ENCODE measurements at places on chromosomes 7 and 10. TPM values are rescaled to one million over a fixed set of nuclear protein-coding genes. Genes with fewer than 3 reads are reported as not detected.

Gene TRIL
- total RNA-seq, result not detected

Gene LRRC18
- total RNA-seq, result not detected

Gene FXYD4
- total RNA-seq, result not detected

- no peak overlapping the region for H3K27ac ChIP-seq
- H3K36me3 ChIP-seq, result no peaks in the 10 kb centered on the region
- peaks cover 34% of the 10 kb centered on the region for H3K27me3 ChIP-seq
- peaks cover 10% of the 10 kb centered on the region for H3K4me1 ChIP-seq
Observed at GRCh38 chr7:121020989-121021969, 32.8 kb downstream of the CPED1 start.

GRCh38 chr7:29371472-29371871, 176.9 kb downstream of the CHN2 start:
- peaks cover 19% of the 10 kb centered on the region for H3K4me1 ChIP-seq
- no peak overlapping the region for H3K27ac ChIP-seq
- H3K36me3 ChIP-seq, result no peaks in the 10 kb centered on the region
- no peak for DNase-seq
- no peaks in the 10 kb centered on the region for H3K27me3 ChIP-seq
- H3K4me3 ChIP-seq, result no peak overlapping the region

DNA sequence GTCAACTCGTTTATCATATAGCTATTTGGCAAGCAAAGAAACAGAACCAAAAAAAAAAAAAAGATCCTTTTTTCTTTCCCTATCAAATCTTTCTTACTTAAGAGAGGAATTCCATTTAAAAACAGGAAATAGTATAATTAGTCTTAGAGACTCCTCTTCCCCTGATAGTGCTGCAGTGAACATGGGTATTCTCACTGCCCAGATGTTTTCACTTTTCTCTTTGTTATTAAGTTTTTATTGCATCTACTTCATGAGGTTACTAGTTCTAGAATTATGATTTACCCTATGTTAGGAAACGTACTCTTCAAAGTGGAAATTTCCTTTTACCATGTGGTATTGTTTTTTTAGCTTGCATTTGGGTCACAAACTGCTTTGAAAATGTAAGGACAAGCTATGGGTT, 8.5 kb downstream of the CASP2 start:
- H3K4me1 ChIP-seq, result peaks cover 13% of the 10 kb centered on the region
- H3K36me3 ChIP-seq, result peaks cover 88% of the 10 kb centered on the region
- no peaks in the 10 kb centered on the region for H3K27me3 ChIP-seq

GRCh38 chr7:88396295-88396947, 89.7 kb upstream of the STEAP4 start:
- no peaks in the 10 kb centered on the region for H3K36me3 ChIP-seq
- no peak overlapping the region for H3K27ac ChIP-seq
- peaks cover 33% of the 10 kb centered on the region for H3K27me3 ChIP-seq
- H3K4me1 ChIP-seq, result no peaks in the 10 kb centered on the region
- H3K4me3 ChIP-seq, result no peak overlapping the region

DNA sequence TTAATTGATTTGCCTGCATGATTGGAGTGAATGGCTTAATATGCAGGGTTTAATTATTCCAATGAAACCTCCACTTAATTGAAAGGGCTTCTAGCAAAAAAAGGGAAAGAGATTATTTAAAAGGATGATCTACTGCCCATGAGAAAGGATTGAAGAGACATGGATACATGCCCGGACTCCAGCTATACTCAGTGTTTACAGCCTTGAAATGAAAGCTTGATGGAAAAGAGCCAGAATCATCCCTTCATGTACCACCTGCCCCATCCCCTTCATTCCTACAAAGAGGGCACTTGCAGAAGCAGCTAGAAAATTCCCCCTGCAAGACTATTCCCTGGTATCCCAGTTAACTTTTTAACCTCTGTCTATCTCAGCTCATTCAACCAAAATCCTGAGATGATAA, 78.4 kb downstream of the CARD11 start:
- H3K27me3 ChIP-seq, result no peaks in the 10 kb centered on the region
- H3K4me3 ChIP-seq, result no peak overlapping the region
- DNase-seq, result no peak
- no peak overlapping the region for H3K27ac ChIP-seq
- H3K36me3 ChIP-seq, result peaks cover 6% of the 10 kb centered on the region

- H3K27ac ChIP-seq, result peak overlapping the region; percentile 97
- H3K27me3 ChIP-seq, result no peaks in the 10 kb centered on the region
- H3K36me3 ChIP-seq, result peaks cover 7% of the 10 kb centered on the region
- no peak overlapping the region for H3K4me3 ChIP-seq
- no peak for DNase-seq
Observed at GRCh38 chr10:131998845-131999681, 17.3 kb upstream of the BNIP3 start.

- DNase-seq, result no peak
- H3K27ac ChIP-seq, result peak overlapping the region; percentile 63
- H3K4me3 ChIP-seq, result peak overlapping the region; percentile 89
- H3K36me3 ChIP-seq, result peaks cover 23% of the 10 kb centered on the region
- peaks cover 7% of the 10 kb centered on the region for H3K4me1 ChIP-seq
Observed at GRCh38 chr10:102450124-102450373, 1.3 kb downstream of the C10orf95 start.

- DNase-seq, result no peak
- peaks cover 60% of the 10 kb centered on the region for H3K27me3 ChIP-seq
- H3K36me3 ChIP-seq, result no peaks in the 10 kb centered on the region
- H3K4me3 ChIP-seq, result no peak overlapping the region
- H3K4me1 ChIP-seq, result no peaks in the 10 kb centered on the region
Observed at GRCh38 chr7:146864644-146865043, 748.0 kb downstream of the CNTNAP2 start.

- peaks cover 48% of the 10 kb centered on the region for H3K36me3 ChIP-seq
- peaks cover 15% of the 10 kb centered on the region for H3K4me1 ChIP-seq
- no peak overlapping the region for H3K4me3 ChIP-seq
- H3K27me3 ChIP-seq, result no peaks in the 10 kb centered on the region
- peak; percentile 34 for DNase-seq
Observed at GRCh38 chr7:90387470-90388240, 15.6 kb upstream of the CLDN12 start.

DNA sequence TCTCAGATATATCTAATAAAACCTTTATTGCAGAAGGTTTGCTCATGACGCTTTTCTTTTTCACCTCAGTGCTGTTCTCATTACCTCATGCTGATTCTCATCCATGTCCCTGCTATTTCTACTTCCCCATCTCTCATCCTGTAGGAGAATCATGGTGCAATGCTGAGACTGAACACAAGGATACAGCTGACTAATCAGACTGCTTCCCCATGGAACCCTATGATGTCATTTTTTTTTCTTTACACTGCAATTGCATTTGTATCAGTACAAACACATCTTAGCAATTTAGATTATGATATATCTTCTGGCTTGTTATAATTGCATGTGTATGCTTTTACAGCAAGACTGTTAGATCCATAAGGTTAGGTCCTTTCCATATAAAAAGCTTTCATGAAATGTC, 93.7 kb downstream of the SEMA3A start:
- no peaks in the 10 kb centered on the region for H3K27me3 ChIP-seq
- no peaks in the 10 kb centered on the region for H3K4me1 ChIP-seq
- no peak overlapping the region for H3K27ac ChIP-seq
- no peaks in the 10 kb centered on the region for H3K36me3 ChIP-seq

DNA sequence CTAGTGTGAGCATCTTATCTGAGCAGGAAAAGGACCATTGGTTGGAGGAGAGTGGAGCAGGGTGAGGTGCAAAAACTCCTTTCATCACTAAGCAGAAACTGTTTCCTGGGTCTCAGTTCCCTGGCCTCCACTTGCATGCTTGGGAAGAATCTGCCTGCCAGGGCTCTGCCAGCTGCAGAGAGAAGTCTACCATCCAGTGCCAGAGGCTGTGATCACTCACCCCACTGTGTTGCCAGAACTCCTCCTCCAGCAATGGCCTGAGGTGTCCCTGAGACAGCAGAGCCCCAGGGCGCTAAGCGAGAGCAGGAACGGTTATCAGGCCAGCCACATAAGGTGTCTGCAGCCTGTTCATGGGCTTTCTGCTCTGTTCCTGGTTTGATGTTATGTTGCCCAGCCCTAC, 991.4 kb downstream of the CCSER2 start:
- H3K27ac ChIP-seq, result no peak overlapping the region
- no peaks in the 10 kb centered on the region for H3K36me3 ChIP-seq
- no peaks in the 10 kb centered on the region for H3K27me3 ChIP-seq
- H3K4me1 ChIP-seq, result no peaks in the 10 kb centered on the region

- no peaks in the 10 kb centered on the region for H3K4me1 ChIP-seq
- no peak overlapping the region for H3K4me3 ChIP-seq
- no peak overlapping the region for H3K27ac ChIP-seq
- H3K36me3 ChIP-seq, result no peaks in the 10 kb centered on the region
- DNase-seq, result no peak
Observed at GRCh38 chr10:12811826-12812225, 189.7 kb downstream of the CCDC3 start.

GRCh38 chr10:132270721-132271457, 36.9 kb downstream of the STK32C start:
- no peaks in the 10 kb centered on the region for H3K4me1 ChIP-seq
- no peaks in the 10 kb centered on the region for H3K36me3 ChIP-seq
- H3K4me3 ChIP-seq, result no peak overlapping the region
- H3K27me3 ChIP-seq, result no peaks in the 10 kb centered on the region
- H3K27ac ChIP-seq, result no peak overlapping the region
- no peak for DNase-seq

DNA sequence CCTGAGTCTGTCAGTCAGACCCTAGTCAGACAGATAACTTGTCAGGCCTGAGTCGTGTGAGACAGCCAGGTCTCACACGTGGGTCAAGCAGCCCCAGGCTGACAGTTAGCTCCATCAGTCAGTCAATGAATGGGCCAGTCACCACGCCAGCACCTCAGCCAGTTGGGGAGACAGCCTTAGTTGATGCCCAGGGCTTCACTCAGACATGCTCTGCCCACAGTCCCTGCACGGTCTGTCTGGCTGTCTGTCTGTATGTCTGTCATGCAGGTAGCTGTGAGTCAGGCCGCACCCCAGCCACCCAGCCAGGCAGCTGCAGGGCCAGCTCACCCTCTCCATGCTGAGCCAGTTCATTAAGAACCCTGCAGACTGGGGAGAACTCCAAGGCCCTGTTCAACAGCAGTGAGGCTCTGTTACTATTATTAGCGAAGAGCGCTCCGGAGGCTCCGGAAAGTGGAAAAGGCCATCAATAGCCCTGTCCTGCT, 141.1 kb upstream of the PCBD1 start:
- H3K36me3 ChIP-seq, result peaks cover 7% of the 10 kb centered on the region
- H3K4me1 ChIP-seq, result no peaks in the 10 kb centered on the region
- no peak for DNase-seq
- peaks cover 26% of the 10 kb centered on the region for H3K27me3 ChIP-seq
- H3K4me3 ChIP-seq, result no peak overlapping the region

Measured in MCF 10A (cell line).